Stimulated activated CD8-positive, alpha-beta memory T cell treated with anti-CD3 and anti-CD28 coated beads, Interleukin-12 subunit alpha, Interleukin-12 subunit beta, amount 100 ng/mL, for 4 hours (primary cell): ENCODE measurements at places on chromosomes 16 and 17.

DNA sequence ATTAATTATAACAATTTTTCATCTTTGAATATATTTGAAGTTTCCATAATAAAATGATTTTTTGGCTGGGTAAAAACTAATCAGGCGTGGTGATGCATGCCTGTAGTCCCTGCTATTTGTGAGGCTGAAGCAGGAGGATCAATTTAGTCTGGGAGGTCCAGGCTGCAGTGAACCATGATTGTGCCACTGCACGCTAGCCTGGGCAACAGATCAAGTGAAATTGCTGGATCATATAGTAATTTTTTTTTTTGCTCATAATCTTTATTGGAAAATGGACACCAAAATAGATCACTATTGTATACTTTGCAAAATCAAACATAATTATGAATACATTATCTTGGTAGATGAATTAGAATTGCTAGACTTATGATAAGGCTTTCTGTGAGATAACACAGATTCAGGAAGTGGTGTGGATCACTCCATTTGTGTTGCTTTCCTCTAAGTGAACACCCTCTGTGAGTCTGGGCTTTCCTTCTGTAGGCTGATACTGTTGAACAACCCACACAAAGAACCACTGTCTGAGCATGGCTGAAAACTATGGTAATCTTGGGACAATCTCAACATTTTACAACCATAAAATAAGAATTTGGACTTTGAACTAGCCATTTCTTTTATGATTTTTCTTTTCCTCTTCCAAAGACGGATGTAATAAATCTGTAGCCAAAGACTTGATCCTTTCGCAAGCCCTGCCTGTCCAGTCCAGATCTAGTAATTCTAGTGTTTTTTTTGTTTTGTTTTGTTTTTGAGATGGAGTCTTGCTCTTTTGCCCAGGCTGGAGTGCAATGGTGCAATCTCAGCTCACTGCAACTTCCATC is 5.6 kb upstream of the ST3GAL2 start:
- no peak for DNase-seq

DNA sequence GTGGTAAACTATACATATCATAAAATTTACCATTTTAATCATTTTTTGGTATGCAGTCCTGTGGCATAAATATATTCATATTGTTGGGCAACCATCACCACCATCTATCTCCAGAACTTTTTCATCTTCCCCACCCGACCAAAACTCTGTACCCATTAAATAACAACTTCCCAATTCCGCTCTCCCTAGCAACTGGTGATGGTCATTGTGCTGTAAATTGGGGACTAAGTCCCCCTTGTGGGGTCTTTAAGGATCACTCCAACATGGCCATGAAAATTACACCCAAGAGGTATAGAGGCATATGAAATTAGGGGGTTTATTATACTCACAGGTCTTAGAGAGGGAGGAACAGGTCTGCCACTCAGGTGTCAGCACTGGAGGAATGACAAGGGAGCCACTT is 57.4 kb upstream of the NKD1 start:
- no peak for DNase-seq

GRCh38 chr16:83888672-83889044 is 10.3 kb upstream of the MLYCD start:
- no peak for DNase-seq

DNA sequence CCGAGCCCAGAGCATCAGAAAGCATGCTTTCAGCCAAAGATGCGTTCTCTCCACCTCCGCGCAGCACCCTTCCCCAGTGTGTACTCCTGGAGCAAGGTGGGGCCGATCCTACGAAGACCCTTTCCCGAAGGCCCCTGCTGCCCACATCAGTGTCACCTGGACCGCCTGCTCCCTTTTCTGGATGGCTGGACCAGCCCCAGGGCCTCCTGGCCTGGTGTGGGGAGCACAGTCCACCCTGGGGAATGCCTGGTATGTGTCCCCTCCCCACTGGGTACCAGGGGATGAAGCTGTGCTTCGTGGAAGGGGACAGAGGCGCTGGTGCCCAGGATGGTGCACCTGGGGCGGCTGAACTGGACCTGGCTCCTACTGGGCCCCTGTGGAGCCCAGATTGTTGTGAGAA is 173.8 kb downstream of the SEC14L1 start:
- DNase-seq = no peak

DNA sequence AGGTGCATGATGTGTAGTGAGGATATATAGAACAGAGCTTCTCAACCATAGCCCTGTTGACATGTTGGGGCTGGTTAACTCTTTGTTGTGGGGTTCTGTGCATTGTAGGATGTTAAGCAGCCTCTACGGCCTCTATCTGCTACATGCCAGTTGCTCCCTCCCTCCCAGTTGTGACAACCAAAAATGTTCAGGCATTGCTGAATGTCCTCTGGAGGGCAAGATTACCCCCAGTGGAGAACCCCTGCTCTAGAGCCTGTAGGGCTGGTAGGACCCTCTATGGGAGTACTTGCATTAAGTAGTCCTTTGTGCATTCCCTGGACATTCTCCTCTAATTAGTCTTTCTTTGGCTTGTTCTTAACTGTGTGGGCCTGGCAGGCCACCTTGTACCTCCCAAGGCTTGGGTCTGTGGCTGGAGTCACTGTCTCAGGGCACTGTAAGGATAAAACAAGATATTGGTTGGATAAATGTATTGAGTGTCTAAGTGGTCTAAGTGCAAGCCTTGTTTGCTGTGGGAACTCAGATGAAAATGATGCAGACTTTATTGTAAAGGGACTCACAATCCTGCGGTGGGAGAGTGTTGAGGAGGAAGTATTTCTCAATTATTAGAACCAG is 19.8 kb upstream of the MYO1D start:
- DNase-seq = no peak

DNA sequence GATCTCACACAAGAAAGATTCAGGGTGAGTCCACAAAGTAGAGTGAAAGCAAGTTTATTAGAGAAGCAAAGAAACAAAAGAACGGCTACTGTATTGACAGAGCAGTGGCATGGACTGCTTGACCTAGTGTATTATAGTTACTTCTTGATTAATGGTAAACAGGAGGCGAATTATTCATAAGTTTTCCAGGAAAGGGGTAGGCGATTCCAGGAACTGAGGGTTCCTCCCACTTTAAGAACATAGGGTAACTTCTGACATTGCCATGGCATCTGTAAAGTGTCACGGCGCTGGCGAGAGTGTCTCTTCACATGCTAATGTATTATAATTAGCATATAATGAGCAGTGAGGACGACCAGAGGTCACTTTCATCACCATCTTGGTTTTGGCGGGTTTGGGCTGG is 93.2 kb downstream of the CACNG3 start:
- no peak for DNase-seq

- DNase-seq = no peak
Measured at GRCh38 chr16:7688811-7689210, 356.2 kb downstream of the RBFOX1 start.

DNA sequence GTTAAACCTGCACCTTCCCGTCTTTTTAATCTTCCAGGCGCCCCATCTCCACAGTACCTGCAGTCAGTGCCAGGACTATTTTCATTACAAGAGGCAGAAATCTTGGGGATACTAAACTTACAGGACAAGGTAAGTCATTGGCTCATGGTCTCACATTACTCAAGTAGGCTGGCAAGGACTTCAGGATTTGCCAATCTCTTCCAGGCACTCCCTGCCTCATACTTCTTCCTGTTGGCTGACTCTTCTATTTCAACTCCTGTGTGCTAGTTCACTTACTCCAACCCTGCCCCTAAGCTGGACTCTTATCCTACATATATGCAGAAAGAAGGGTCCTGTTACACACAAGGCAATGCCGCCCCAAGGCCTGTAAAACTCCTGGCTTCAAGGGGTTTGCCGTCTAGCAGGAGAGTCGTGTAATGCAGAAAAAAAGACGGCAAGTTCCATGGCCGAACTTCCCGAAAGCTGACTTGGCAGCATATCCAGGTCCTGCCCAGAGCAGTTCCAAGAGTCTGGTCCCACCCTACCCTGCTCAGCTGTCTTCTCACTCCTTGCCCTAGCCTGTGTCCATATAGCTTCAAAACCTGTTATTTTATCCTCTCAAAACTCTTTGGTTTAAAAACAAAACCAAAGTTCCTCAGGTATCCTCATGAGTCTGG is 14.8 kb downstream of the ERN1 start:
- no peak for DNase-seq

DNA sequence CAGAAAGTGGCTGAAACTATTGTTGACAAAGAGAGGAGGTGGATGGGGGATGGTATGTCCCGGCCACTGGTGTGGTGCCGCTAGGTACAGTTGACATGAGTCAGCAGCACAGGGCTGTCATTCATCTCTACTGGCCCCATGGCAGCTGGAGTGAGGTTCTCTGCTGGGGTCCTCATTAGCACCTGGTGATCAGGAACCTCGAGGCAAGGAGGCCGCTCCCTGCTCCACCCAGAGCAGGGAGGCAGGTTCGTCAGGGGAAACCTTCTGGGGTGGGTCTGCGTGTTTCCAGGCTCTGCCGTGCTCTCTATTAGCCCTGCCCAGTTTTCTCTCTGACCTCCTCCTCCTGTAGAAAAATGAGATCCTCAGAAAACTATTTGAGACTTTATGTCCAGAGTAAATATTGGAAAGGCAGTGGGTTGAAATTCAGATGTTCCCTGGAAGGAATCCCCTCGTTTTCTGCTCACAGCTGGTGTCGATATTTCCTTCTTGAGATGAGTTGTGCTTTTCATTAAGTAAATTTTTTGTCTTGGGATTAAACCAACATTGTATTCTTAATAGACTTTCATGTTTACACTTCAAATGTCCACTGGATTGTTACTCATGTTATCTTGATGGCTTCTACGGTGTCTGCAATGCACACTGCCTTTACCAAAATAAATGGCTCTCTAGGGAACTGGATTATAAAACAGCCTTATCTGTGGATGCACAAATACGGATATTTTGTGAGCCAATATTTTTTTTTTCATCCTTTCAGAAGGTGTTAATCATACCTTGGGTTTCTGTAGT is 7.1 kb downstream of the NTN1 start:
- no peak for DNase-seq

- peak; percentile 59 for DNase-seq
Measured at GRCh38 chr16:29700253-29700987, 21.4 kb downstream of the QPRT start.

DNA sequence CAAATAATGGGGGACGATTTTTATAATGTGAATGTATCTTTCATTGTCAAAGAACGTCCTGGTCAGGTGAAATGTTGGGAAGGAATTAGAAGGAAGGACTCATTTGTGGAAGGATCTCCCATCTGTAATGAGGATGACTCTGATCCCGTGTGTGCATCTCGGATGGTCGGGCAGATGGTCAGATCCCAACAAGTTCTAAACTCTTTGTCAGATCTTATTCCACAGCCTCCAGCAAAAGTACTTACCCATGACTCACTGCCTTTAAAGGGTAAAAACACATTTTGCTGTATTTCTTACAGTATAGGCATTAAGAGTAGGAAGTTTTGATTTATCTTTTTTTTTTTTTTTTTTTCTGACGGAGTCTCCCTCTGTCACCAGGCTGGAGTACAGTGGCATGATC is 539 bp upstream of the KRTAP4-8 start:
- no peak for DNase-seq

- no peak for DNase-seq
Measured at GRCh38 chr17:16282522-16282921, 65.5 kb downstream of the PIGL start.

DNA sequence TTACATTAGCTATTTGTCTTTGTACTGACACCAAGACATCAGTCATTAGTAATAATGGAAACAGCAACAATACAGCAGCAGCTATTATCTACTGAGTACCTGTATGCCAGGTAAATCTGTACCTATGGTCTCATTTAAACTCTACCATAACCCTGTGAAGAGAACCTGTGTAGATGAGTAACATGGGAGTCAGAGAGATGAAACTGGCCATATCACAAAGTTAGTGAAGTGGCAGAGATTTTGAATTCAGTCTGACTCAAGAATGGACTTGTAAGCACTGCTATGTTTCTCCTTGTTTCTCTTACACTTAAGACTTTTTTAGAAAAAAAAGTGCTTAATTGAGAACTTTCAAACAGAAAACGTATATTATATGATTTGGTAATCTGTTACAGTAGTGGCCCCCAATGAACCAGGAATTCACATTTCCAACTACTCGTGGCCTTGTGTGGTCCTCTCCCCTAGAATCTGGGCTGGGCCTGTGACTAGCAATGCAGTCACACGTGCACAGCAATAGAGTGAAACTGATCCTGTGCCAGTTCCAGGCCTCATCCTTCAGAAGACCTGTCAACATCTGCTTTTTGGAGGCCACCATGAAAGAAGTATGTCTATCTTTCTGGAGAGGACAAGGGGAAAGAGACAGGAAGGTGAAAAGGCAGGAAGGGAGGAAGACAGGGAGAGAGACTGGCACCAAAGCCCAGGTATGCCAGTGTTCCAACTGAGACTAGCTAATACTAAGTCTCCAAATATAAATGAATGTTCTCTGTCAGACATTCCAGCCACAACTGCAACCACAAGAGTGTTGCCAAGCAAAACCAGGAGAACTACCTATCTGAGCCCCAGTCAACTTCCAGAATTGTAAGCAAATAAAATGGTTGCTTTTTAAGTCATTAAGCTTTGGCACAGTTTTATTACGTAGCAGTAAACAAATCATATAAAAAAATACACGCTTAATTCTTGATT is 12.0 kb downstream of the CRLF3 start:
- DNase-seq = no peak

- DNase-seq = no peak
Measured at GRCh38 chr17:79006794-79007503, 2.6 kb downstream of the CANT1 start.

- no peak for DNase-seq
Measured at GRCh38 chr17:29686993-29687590, 64.4 kb upstream of the CORO6 start.

- DNase-seq = no peak
Measured at GRCh38 chr17:79840989-79841286, 1.7 kb upstream of the CBX4 start.

DNA sequence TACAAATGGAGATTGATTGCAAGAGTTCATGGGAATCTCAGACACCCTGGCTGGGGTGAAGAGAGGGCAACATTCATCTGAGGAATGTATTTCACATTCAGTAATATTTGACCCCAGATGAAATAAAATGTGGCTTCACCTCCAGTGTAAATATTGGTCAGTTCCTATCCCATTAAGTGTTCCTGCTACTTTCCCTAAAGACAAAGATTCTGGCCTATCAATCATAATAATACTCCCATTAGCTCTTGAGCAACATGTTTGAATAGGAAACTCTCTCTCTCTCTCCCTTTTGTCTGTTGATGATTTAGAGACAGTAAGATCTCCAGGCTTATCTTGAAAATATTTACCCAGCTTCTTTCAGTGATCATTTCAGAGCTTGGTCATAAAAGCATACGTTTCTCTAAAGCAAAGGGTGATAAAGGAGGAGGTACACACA is 70.1 kb downstream of the KCNJ2 start:
- DNase-seq = no peak

DNA sequence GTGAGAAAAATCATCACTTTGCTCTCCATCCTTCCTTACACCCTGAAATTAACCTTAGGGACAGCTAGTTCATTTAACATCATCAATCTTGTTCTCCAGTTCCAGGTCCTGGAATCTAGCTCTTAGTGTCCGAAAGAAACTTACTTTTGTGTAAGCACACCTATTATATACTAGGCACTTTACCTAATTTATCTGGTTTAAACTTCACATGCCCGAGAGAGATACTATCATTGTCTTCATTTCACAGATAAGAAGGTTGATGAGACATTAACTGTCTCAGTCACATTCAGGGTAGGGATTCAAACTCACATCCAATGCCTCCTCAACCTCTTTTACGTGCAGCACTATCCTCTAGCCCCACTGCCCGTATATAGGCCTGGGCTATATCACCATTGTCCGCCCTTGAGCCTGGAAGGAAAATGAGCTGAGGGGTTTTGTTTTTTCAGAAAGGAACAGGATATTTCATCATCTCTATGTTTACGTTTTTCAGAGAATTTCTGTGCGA is 501 bp upstream of the AP2B1 start:
- DNase-seq = no peak
